ENCODE measurements at places on chromosomes 7 and 10.
A peak's percentile ranks its signal among the peaks of the same experiment; 100 is the strongest.

- peak; percentile 88 for DNase-seq
Observed at GRCh38 chr10:124649214-124649613, 95.0 kb downstream of the FAM53B start.

GRCh38 chr7:116699722-116700120, 27.7 kb downstream of the MET start:
- no peak for DNase-seq

DNA sequence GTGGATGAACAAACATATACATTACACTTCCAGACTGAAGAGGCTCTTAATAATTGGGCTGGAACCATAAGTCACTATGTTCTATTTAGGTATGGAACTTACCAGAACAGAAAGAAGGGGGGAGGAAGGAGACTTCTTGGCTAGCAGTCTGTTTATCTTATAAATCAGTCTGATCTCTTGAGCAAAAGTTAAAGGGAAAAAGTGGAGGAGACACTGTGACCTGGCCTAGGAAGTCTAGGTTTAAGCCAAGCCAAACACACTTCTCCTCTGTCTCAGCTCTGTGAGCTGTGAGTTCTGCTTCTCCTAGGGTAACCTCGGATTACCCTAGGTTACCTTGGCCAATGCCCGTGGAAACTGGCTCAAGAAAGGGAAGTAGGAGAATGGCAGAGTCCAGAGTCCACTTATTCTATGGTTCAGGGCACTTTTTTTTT, 95.2 kb downstream of the PFKFB3 start:
- no peak for DNase-seq

DNA sequence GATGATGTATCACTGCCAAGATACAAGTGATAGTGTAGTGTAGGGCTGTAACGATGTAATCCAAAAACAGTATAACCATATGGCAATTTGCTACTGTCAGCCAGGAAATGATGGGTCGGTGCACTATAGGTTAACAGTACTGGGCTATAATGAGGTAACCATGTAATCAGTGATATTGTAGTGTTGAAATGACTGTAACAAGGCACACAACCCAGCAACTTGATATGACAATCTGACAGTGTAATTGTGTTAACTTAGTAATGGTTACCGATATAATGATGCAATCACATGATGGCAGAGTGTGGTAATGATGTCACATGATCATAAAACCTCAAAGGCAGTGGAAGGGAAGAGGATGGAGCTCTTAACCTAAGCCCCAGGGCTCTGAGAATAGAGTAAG, 73.8 kb upstream of the SLF2 start:
- no peak for DNase-seq

DNA sequence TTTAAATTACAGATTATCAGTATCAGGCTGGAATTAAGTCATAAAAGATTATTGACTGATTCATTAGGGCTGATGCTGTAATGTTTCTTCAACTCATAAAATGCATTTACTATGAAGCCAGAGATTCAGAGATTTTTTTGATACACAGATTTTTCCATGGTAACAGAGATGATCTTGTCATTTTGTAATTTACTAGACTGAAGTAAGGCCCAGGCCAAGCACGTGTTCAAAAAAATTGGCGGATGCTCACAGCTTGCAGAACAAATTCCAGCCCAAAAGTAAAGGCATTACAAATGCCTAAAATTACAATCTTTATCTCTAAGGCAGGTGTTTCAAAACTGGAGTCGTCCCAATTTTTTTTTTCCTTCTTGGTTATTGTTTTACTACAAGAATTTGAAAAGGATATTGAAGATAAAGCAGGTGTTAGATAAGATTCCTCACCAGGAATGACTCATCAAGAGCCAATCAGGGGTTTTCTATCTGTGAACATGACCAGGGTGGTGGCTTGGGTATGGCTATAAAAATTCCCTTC, 78.4 kb upstream of the MEOX2 start:
- DNase-seq = peak; percentile 59

DNA sequence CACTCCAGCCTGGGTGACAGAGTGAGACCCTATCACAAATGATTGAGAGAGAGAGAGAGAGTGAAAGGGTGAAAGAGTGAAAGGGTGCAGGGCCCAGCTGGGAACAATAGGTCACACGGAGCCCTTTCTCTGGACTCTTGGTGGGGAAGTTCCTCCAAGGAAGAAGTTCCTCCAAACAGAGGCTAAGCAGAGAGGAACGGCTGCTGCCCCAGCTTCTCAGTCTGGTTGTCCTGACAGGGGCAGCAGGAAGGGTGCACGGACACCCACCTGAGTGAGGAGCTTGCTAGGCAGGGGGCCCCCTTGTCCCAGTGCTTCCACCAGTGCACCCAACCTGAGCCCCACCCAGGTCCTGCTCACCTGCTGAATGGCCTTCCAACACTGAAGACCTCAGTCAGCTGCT, 38.8 kb upstream of the MYL10 start:
- no peak for DNase-seq

DNA sequence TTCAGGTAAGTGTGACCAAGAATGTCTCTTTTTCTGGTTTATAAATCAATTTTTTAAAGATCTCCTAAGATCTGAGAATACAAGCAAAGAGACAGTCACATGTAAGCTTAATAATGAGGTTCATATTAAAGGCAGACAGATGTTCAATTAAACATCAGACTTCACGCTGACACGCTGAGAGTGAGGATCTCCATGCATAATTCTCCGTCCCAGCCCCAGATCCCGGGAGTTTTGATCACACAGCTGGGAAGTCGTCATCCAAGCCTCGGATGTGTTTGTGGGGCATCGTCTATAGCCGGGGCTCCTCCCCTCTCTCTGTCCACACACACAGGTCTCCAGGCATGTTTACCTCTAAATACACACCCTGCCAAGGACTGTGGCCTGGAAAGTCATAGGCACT, 223.2 kb downstream of the PTPRN2 start:
- DNase-seq = no peak

DNA sequence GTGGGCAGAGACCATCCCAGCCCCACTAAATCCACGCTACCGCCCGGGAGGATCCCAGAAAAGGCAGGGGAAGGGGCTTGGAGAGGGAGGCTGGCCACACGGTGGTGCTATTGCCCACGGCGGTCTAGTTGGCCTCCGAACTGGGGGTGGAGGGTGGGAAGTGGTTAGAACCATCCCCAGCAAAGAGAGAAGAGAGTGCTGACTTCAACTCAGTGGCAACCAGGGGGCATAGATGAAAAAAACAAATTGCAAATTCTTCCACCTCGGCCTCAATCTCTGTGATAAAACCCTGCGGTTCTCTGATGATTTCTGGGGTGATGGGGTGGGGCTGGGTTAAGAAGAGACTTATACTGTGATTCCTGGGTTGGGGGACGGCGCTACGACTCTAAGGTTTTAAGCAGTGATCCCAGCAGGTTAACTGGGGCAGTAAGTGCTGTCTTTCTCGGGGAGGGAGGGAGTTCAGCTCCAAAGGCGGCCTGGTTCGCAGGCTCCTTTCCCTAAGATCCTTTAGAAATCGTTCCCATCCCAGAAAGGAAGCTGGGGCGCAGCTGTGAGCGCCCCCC, 154.5 kb upstream of the LYZL2 start:
- peak; percentile 96 for DNase-seq

GRCh38 chr7:102012941-102013461, 195.6 kb downstream of the CUX1 start:
- DNase-seq = no peak

DNA sequence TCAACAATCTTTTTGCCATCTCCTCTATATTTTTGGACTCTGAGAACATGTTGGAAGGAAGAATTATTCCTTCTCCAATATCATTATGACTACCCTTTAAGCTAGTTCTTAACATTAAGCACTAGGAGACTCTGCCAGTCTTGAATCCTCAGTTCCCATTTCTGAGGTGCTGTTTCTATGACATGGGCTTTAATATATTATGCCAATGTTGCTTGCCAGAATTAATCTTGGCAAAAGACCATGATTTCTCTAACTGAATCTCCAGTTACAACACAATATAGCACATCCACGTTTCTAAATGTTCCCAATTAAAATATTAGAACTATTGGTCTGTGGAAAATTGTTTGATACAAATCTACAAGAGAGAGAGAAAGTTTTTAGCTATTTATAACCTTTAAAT, 250.0 kb downstream of the HGF start:
- DNase-seq = no peak

- DNase-seq = no peak
Observed at GRCh38 chr7:137996871-137997270, 5.0 kb downstream of the CREB3L2 start.

DNA sequence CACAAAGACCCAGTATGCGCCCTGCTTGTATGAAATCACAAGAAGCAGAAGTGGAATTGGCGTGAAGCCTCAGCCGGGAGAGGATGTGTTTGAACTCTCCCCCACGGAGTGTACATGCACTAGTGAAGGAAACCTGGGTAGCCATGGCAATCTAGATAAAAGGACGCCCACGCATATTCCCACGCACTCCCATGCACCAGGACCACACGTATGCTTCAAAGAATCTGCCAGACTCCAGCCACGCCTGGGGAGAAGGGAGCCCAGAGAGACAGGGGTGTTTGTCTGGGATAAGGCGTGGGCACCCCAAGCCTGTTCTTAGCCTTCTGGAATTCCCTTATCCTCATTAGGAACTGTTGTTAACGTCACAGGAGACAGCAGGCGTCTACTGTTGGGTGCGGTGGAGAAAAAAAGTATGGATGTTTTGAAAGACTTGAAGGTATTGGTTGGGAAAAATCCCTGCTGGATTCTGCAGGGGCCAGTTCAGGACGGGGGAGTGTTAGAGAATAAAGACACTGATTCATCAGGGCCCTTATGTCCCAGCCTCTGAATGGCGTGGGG, 28.9 kb upstream of the ECHDC3 start:
- DNase-seq = no peak

- DNase-seq = peak; percentile 10
Observed at GRCh38 chr10:126475074-126475691, 86.9 kb upstream of the ADAM12 start.

DNA sequence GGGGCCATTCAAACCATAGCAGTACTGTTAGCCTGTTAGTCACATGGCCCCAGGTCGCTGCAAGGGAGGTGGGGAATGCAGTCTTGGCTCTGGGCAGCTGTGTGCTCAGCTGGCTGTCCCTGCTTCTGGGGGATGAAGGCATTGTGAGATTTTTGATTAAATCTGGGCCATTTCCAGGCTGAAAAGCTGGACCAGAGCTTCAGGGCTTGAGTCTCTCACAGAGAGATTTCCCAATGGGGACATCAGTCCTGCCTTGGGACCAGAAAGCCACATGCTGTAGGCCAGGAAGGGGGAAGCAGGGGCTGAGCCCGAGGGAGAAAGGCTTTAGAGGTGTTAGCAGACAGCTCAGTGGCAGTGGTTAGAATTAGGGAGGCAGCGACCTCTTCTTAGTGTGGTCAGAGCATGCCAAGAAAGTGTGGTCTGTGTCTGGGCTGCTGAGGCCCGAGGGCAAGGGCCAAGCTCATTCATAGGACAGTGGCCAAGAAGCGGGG, 33.6 kb downstream of the PALD1 start:
- DNase-seq = peak; percentile 75

- DNase-seq = no peak
Observed at GRCh38 chr7:113246738-113247137, 128.4 kb upstream of the SMIM30 start.

GRCh38 chr7:22702516-22702915, 24.5 kb upstream of the IL6 start:
- DNase-seq = no peak

GRCh38 chr10:11871466-11871865, 48.3 kb downstream of the PROSER2 start:
- peak; percentile 40 for DNase-seq

- peak; percentile 32 for DNase-seq
Observed at GRCh38 chr10:51250278-51250920, 176.1 kb downstream of the PRKG1 start.

GRCh38 chr7:47318395-47319182, 263.3 kb downstream of the TNS3 start:
- no peak for DNase-seq

- DNase-seq = peak; percentile 29
Observed at GRCh38 chr10:82150123-82150900, 275.3 kb downstream of the NRG3 start.

DNA sequence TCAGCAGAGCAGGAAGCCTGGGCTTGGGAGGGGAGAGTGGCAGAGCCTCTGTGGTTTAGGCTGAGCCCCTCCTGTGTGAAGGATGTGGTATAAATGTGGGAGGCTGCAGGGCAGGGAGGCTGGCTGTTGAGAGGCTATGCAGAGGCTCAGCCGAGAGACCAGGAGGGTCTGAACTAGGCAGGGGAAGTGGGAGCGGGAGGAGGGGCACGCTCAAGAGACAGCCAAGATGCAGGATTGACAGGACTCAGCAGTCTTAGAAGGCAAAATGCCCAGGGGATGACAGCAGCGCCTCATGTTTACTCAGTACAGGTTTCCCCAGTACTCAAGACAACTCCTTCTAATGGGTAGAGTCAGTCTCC, 24.3 kb downstream of the BTBD16 start:
- no peak for DNase-seq

- no peak for DNase-seq
Observed at GRCh38 chr10:9944690-9945089, 1073.0 kb upstream of the CELF2 start.

DNA sequence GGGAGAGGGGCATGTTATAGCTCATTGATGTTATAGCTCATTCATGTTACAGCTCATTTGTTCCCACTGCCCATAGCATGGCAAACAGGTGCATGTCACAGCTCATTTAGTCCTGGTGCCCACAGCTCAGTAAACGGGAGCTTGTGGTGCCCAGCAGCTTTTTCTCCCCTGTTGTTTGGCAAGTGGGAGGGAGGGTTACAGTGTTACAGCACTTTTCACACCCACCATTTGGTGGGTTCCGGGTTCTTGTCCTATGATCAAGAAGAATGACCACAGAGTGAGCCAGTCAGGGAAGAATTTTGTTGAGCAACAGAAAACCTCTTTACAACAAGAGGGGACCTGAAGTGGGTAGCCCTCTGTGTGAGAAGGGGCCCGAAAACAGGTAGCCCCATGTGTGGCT, 162.8 kb upstream of the CSTF2T start:
- no peak for DNase-seq

GRCh38 chr7:22386206-22386858, 29.4 kb upstream of the RAPGEF5 start:
- DNase-seq = no peak

DNA sequence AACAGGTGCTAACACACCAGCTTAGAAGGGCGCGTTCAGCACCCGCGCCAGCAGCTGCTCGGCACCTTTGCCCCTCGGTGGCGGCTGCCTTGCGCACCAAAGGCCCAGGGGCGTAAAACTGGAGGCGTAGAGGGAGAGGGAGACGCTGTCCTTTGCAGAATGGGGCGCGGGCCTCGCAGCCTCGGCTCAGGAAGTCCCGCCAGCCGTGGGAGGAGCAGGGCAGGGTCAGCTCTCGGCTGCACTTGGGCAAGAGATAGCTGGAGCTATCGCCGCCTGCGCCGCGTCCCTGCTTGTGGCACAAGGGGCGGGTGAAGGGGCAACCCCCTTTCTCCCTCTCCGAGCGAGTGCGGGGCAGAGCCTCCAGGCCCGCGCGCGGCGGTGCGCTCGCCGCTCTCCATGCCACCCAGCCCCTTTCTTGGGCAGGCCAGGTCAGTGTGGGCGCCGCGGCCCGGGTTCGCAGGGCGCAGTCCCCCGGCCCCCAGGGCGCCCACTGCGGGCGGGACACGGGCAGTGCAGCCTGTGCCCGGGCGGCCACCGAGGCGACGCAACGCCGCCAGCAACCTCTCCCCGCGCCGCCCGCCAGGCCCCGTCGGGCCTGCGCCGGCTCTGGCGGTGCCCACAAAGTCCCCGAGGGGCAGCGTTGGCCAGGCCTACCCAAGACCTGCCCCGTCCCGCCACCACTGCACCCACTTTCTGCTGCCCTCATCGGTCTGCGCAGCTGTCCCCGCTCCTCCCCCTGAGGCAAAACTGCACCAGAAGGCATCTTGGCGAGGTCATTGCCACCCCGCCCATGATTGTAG, 4.1 kb downstream of the NEUROD6 start:
- DNase-seq = peak; percentile 13

Measured in tongue (tissue), 3 donors.